ENCODE measurements at places on chromosomes 6 and 20.

DNA sequence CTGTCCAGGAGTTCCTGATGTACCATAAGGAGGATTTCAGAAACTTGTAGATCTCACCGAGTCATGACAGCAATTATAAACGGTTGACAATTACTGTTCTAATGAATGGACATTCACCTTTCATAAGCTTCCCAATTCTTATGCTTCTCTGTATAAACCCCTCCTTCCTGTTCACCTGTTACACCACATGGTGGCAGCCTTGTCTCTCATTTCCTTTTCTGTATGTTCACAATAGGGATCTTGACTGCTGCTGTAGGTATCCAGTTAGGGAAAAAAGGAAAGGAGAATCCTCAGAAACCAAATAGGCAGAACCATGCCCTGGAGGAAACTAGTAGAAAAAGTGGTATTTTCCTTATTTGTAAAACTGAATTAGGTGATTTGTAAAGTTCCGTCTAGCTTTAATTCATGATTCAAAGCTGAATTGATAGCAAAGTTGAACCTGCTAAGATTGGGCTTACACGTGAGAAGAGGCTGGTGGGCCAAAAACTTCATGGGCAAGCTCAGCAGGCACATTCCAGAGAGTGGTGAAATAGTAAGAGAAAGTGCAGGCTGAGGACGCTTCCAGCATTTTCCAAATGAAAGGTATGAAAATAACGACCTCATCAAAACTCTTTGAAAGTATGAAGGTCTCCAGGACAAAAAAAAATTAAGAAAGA lies 29.0 kb upstream of the TBPL1 start:
- DNase-seq = no peak

GRCh38 chr20:46638134-46638897 lies 12.9 kb downstream of the SLC13A3 start:
- no peak for DNase-seq

DNA sequence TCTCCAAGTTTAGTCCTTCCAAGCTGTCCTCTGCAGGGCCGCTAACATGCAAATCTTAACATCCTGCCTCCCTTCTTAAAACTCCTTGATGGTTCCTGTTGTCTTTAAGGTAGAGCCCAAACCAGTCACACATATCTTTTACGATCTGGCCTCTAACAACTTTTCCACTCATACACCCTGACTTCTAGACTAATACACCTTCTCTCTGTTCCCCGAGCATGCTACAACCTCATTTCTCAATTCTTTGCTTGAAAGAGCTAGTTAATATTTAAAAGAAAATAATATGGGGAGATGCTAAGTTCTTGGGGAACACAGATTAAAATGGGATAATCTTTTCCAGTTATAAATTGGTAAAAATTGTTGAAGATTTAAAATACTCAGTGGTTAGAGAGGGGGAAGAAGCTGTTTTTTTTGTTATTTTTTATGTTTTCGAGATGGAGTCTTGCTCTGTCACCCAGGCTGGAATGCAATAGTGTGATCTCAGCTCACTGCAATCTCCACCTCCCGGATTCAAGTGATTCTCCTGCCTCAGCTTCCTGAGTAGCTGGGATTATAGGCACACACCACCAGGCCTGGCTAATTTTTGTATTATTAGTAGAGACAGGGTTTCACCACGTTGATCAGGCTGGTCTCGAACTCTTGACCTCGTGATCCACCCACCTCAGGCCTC lies 250.7 kb downstream of the MAFB start:
- DNase-seq = no peak

DNA sequence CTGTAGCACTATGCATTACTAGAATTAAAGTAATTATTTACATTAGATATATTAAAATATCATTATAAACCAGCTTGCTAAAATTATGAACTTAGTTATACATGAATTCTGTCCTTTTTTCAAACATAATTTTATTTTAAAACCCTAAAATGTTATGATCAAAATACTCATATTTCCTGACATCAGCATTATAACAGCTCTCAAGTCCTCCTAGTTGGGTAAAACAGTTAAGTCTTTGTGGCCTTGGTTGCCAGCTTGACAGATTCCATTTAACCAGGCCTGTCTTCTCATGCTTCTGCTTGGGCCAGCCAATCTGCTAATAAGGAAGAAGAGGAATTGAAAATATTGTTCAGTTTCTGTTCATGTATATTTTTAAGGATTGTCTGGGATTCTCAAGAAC lies 147.9 kb upstream of the SLC35B3 start:
- DNase-seq = no peak

DNA sequence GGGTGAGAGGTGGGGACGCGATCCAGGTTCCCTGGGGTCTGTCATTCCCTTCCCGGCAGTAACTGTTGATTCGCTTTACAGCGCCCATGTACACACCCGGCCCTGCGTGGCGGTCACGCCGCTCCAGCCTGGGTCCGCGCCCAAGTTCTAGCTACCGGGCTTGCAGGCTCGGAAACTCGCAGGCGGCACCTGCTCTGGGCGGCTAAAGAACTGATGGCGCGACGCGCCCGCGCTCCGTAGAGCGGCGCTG lies 1.4 kb upstream of the POU3F2 start:
- DNase-seq = no peak

DNA sequence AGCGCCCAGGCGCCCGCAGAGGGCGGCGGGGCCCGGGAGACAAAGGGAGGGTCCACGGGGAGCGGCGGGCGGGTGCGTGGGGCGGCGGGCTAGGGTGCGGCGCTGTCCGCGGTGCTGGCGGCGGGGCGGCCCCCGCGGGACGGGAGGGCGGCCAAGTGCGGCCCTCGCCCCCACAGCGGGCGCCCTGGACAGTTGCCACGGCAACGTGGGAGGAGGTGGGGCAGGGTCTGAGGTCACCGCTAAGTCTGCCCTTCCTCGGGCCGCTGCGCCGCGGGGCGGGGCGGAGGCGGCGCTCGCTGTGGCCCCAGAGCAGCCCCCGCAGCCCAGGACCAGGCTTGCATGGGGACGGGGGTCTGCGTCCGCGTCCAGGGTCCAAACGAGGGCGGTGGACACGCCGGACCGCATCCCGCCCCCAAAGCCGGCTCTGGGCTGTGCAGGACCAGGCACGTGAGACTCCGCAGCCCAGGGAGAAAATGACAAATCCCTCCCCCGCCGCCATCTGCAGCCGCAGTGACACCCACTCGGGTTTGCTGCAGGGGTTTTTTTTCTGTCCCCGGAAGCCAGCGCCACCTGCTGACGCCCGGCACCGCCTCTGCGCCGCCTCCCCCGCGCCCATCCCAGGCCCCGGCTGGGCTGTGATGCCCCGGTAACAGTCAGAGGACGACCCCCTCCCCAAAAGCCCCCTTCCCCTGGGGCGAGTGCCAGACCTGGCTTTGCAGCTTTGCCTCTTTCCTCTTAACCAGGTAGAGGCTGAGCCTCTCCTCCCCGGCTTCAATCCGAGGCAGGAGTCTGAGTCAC lies 36.8 kb downstream of the YTHDF1 start:
- peak; percentile 40 for DNase-seq

GRCh38 chr6:148179786-148180185 lies 162.9 kb upstream of the SASH1 start:
- no peak for DNase-seq

- DNase-seq = no peak
These were observed 50.7 kb upstream of the MAPK13 start for GRCh38 chr6:36079601-36080000.

GRCh38 chr6:77038807-77039206 lies 424.5 kb downstream of the HTR1B start:
- DNase-seq = no peak

GRCh38 chr6:44223319-44224028 lies at the start of gene SLC29A1:
TSS of gene SLC29A1 (plus strand) at chr6:44223595. CDS start at chr6:44227314, 3,719 bp downstream.
- peak; percentile 56 for DNase-seq

GRCh38 chr20:59062081-59062480 lies 19.5 kb upstream of the PRELID3B start:
- no peak for DNase-seq

GRCh38 chr6:97021194-97021593 lies 96.7 kb downstream of the KLHL32 start:
- DNase-seq = no peak

DNA sequence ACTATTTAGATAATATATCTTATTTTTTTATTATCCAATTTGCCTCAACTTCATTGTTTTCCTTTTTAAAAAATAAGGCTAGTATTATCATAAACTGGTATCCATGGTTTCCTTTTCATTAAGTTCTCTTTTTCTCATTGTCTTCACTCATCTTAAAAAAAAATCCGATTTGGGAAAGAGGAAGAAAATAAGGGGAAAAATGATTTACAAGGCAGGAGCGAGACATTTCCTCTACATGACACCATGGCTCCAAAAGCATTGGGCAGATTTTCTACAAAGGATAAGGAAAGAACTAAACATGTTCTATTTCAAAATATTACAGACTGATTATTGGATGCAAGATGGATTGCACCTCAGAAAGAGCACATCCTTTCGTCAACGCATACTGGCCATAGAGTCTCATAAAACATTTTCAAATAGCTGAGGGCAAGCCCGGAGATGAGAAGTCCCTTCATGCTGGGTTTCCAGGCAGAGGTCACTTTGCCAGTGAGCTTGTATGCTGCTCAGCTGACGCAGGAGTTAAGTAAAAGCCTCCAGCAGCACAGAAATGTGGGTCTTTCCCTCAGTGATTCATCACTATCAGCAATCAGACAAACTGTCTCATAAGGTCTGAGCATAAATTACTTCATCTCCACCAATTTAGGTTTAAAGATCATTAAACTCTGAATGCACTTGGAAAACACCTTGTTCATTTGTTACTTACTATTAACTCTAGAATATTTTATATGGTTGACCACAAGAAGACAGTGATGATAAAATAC lies 129.0 kb upstream of the TNFAIP3 start:
- DNase-seq = no peak

GRCh38 chr6:151390851-151391470 lies 398 bp downstream of the ZBTB2 start:
- DNase-seq = peak; percentile 72

- no peak for DNase-seq
These were observed 258.6 kb upstream of the SPTLC3 start for GRCh38 chr20:12750221-12750620.

- DNase-seq = no peak
These were observed 28.7 kb downstream of the GRIK2 start for GRCh38 chr6:101422251-101422650.

DNA sequence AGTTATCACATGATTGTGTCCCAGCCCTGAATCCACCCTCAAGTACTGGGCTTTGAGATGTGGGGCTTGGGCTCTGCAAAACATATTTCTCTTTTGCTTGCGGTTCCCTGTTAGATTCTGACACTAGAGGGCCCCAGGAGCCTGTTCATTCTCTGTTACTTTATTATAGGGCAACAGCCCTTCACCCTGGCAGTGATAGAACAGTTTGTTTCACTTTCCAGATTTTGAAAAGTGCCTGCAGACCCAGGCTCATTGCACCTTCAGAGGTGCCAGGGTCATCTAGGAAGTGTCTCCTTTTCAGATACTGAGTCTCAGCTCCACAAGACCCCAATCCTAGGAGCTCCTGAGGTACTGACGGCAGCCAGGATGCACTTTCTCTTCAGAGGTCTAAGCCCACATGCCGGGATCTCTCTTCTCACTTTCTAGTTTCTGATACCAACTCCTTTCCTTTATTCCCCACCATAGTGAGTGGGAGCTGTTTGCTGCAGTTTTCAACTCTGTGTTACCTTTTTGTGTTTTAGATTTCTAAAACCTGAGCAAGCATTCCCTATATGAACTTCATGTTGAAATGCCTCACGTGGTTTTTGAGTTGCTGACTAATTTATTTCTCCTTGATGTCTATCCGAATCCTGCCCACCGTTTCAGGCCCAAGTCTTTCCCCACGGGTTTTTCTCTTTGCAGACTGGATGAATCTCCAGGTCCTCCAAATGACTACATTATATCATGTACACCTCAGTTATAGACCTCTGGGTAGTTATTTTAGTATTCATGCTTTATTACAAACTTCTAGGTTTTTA lies 10.9 kb downstream of the ABT1 start:
- no peak for DNase-seq

DNA sequence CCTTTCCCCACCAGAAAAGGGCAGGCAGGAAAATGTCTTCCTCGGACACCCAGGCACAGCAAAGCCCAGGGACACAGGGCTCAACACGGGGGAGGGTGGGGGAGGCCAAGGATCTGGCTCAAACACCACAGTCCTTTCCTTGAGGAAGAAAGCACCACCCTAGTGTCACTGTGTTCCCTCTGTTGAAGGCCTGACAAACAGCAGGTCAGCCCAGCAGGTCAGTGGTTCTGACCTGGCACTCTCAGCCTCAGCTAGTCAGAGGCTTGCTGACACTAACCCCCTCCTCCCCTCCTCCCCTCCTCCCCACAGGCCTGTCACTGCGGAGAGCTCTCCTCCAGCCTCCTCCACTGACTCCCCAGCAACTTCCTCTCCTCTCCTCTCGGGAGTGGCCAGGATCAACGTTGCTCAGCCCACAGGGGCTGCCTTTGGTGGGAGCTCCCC lies 239.6 kb downstream of the LRFN2 start:
- no peak for DNase-seq

DNA sequence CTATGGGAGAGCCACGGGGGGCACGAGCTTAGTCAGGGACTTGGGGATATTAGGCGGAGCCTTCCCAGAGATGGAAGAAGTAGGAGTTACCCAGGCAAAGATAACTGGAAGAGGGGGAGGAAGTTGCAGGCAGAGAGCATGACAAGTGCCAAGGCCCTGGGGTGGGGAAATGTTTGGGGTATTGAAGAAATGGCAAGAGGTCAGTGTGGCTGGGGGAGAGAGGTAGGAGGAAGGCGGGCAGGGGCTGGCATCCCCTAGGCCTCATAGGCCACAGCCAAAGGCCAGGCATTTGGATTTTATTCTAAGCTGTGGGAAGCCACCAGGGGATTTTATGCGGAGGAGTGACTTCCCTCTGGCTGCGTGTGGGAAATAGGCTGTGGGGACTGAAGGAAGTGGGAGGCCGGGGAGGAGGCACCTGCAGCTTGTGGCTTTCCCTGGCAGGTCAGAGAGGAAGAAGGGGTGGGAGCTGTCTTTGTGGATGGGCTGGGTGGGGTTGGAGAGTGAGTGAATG lies 22.7 kb downstream of the SNAI1 start:
- no peak for DNase-seq

- DNase-seq = no peak
These were observed 17.4 kb downstream of the RCAN2 start for GRCh38 chr6:46473881-46474280.

- DNase-seq = no peak
These were observed 14.9 kb downstream of the MAN1A1 start for GRCh38 chr6:119334535-119335264.

DNA sequence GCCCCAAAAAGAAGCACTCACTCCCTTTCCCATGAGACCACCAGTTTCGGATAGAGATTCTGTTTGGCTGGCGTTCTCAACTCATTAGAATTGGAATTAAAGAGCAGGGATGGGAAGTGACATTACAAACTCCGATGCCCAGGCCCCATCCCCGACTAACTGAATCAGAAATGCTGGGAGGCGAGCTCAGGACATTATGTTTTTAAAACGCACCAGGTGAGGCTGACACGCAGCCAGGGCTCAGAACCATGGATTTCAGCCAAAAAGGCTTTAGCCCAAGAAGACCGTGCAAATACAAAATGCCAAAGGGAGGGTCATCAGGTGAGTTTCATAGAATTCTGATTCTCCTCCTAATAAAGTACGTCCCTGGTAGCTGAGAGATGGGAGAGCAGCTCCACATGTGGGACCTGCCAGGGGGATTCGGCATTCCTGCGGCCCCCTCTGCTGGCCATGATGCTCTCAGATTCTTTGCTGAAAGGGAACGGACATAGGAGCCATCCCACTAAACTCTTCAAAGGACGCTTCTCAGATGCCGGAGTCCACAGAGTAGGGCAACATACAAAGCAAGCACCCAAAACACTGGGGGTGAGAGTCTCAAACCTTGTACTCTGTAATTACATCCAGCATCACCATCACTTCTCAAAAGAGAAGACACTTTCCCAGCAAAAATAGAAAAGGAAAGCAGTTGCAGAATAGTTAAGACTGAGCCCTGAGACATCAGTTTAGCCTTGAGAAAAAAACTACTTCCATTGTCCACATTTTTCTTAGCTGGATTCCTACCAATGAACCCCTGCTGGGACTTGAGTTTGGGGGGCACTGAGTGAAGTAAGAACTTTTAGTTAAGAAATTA lies 205.2 kb downstream of the BMP7 start:
- DNase-seq = no peak

Data from stimulated activated CD8-positive, alpha-beta memory T cell treated with anti-CD3 and anti-CD28 coated beads, Interleukin-4, amount 100 ng/mL, for 1 hour (primary cell).